ENCODE measurements at places on chromosomes 3 and 15. TPM values are rescaled to one million over a fixed set of nuclear protein-coding genes. Genes with fewer than 3 reads are reported as not detected.

CHRM5 gene
- not detected for total RNA-seq

- no peaks in the 10 kb centered on the region for H3K4me1 ChIP-seq
- no peak overlapping the region for H3K27ac ChIP-seq
- no peak overlapping the region for H3K4me3 ChIP-seq
- no peak for DNase-seq
Measured at GRCh38 chr3:84738086-84738485, 220.7 kb upstream of the CADM2 start.

DNA sequence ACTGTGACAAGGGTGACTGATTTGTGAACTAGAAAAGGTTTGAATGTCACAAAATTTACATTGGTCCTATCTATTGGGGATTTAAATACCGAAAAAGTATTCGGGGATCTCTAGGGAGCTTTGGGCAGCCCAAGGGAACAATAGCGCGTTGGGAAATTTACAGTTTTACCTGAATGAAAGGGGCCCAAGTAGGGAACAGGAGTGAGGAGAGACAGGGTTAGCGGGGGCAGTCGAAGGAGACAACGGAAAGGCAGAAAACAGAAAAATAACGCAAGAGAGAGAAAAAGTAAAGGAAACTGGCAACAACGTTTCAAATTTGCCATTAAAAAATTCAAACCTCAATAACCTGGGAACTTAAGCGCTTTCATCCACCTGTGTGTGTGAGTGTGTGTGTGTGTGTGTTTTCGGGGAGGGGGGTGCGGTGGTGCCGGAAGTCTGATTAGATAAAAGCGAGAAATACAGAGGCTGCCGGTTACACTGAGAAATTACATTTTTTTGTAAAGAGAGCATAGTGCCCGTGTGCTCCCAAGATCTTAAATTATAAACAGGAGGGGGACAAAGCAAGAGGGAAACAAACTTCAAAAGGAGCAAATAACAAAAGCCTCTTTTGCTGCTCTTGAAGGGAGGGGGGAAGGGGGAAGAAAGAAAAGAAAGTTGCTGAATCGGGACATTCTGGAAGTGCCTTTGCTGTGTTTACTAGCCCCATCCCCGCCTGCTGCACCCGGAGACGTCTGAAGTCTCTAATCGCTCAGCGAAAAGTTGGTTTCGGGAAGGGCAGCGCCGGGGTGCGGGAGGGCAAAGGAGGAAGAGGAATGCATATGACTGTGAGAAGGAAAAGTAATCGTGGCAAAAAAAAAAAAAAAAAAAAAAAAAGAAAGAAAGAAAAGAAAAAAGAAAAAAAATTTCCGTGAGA, 721 bp upstream of the ZIC1 start:
- peaks cover 23% of the 10 kb centered on the region for H3K4me1 ChIP-seq
- no peaks in the 10 kb centered on the region for H3K36me3 ChIP-seq
- no peak for DNase-seq
- peaks cover 92% of the 10 kb centered on the region for H3K27me3 ChIP-seq
- H3K27ac ChIP-seq: no peak overlapping the region

GRCh38 chr3:152496286-152496685, 227.6 kb downstream of the MBNL1 start:
- H3K27me3 ChIP-seq: no peaks in the 10 kb centered on the region
- H3K4me3 ChIP-seq: no peak overlapping the region
- H3K4me1 ChIP-seq: no peaks in the 10 kb centered on the region
- no peaks in the 10 kb centered on the region for H3K36me3 ChIP-seq

DNA sequence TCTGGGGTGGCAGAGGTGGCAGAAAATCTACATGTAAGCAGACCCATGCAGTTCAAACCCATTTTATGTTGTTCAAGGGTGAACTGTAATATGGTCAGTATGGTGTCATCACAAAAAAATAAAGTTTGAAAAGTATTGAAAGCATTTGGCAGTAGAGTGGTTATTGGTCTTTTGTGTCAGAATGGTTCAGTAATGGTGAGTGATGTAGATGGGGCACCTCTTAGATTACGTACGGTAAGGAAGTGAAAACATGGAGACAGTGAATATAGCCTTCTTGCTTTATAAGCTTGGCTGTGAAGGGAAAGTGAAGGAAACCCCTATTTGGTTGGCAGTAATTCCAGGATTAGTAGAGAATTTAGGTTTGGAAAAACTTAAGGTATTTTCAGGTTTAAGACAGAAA, 17.2 kb upstream of the CCNB2 start:
- H3K27ac ChIP-seq: no peak overlapping the region
- no peaks in the 10 kb centered on the region for H3K4me1 ChIP-seq
- no peak for DNase-seq
- H3K36me3 ChIP-seq: peaks cover 87% of the 10 kb centered on the region

DNA sequence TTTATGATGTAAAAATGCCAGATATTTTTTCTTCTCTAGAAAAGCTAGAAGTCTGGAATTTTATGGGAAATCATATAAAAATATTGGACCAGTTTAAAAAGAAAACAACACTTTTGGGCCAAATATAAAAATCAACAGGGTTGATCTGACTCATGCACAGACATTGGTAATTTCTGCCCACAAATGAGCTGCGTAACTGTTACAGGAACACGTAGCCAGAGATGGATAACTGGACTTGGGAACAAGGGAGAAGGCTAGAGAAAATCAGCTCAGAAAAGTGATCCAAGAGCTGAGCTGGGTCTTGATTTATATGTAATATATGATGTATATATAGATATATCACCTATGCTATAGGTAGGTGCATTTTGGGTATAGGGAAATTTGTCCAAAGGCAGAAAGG, 36.8 kb upstream of the NAALADL2 start:
- H3K27me3 ChIP-seq: no peaks in the 10 kb centered on the region
- no peaks in the 10 kb centered on the region for H3K4me1 ChIP-seq
- DNase-seq: no peak
- no peak overlapping the region for H3K4me3 ChIP-seq
- H3K36me3 ChIP-seq: no peaks in the 10 kb centered on the region

- H3K27me3 ChIP-seq: no peaks in the 10 kb centered on the region
- no peak overlapping the region for H3K4me3 ChIP-seq
- no peak for DNase-seq
- no peak overlapping the region for H3K27ac ChIP-seq
- H3K36me3 ChIP-seq: no peaks in the 10 kb centered on the region
Measured at GRCh38 chr3:143063018-143063417, 56.6 kb upstream of the CHST2 start.

DNA sequence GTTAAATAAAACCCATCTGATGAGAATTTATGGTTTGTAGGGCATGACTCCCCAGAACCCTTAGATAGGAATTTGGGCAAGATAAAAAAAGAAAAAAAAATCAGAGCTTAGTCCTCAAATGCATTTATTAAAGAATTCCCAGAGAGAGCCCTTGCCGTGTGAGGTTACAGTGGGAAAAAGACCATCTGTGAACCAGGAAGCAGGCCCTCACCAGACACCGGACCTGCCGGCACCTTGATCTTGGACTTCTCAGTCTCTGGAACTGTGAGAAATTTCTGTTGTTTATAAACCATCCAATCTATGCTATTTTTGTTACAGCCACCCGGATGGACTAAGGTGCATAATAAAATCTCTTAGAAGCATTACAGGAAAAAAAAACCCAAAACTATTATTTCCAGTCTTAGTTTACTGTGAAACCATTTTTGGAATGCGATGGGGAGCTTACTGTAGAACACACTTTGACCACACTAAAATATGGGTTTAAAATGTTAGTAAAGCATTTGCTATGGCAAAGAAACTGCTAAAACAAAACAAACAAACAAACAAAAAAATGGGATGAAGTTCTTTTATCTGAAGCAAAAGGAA, 72.2 kb downstream of the LEKR1 start:
- H3K27ac ChIP-seq: no peak overlapping the region
- H3K4me3 ChIP-seq: no peak overlapping the region
- no peaks in the 10 kb centered on the region for H3K27me3 ChIP-seq
- DNase-seq: no peak
- H3K36me3 ChIP-seq: no peaks in the 10 kb centered on the region

- H3K4me1 ChIP-seq: no peaks in the 10 kb centered on the region
- H3K27me3 ChIP-seq: no peaks in the 10 kb centered on the region
- no peaks in the 10 kb centered on the region for H3K36me3 ChIP-seq
- H3K27ac ChIP-seq: no peak overlapping the region
- H3K4me3 ChIP-seq: no peak overlapping the region
- DNase-seq: no peak
Measured at GRCh38 chr15:96064351-96064756, 266.1 kb upstream of the NR2F2 start.

DNA sequence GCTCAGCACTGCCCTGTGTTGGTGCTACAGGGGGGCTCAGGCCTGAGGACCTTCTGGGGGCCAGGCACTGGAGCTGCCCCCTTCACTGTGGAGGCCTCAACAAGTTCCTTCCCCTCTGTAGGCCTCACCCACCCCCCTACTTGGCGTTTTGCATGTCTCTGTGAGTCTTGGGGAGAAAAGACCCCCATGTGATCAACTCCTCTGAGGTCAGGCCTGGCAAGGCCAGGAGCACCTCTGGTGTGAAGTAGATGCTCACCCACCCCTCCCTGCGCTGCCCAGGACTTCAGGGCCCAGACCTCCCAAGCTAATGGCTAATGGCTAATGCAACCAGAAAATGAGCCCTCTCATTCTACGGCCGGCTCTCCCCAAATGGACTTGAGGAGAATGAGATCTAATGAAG, 34.2 kb upstream of the CHRNB4 start:
- no peak overlapping the region for H3K4me3 ChIP-seq
- H3K27ac ChIP-seq: no peak overlapping the region

- no peak for DNase-seq
- peak overlapping the region; percentile 82 for H3K27ac ChIP-seq
- H3K36me3 ChIP-seq: no peaks in the 10 kb centered on the region
- peaks cover 77% of the 10 kb centered on the region for H3K4me1 ChIP-seq
- H3K4me3 ChIP-seq: no peak overlapping the region
Measured at GRCh38 chr3:172140499-172141391, 101.4 kb downstream of the FNDC3B start.
